Stimulated activated CD4-positive, alpha-beta T cell treated with anti-CD3 and anti-CD28 coated beads, Interleukin-15, amount 100 ng/mL, for 1 hour (primary cell): ENCODE measurements at places on chromosomes 5 and 9.

GRCh38 chr5:170238456-170239196 is 5.8 kb downstream of the C5orf58 start:
- DNase-seq = no peak

DNA sequence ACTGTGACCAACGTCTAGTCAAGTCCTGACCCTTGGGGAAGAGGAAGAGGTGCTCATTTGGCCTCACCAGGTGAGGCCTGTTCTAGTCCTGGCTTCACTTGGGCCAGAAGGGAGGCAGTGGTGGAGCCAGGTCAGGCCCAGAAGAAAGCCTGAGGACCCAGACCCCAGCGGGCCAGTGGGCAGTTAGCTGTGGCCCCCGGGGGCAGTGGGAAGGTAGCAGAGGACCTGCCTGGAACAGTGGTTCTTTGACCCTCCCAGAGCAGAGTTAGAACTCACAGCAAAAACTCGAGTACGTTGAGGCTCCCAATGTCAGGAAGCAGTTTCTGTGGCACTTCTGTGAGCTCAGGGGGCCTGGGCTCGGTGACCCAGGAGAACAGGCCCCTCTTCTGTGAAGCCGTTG is 66.0 kb upstream of the GARNL3 start:
- DNase-seq = no peak

- no peak for DNase-seq
Measured at GRCh38 chr9:30757723-30758122, 1626.7 kb upstream of the ACO1 start.

DNA sequence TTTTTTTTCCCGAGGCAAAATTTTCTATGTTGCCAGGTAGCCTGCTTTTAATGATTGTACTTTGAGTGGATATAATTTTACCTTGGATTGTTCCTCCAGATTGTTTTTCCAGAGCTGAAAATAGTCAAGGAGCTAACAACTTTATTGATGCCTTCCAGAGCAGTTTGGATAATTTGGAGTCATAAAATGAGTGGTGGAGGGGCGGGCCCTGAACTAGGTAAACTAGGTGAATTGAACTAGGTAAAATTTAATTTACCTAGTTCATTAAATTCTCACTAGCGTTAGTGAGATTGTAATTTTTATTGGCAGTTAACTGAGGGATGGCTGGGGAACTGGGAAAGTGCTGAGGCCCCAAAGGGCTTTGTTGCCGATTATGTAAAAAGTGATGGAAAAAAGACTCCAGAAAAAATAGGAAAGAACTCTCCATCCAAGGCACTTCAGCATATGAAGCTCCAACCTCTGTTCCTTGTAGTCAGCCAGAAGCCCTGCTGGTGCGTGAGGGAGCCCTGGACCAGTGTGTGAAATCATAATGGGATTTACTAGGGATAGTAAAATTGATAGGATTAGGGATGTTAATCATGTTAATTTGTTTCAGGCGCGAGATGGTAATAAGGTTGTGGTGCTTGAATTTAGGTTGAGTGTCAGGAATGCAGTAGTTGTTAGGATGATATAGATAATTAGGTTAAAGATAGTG is 1.7 kb downstream of the DNAJC25 start:
- no peak for DNase-seq

- DNase-seq = no peak
Measured at GRCh38 chr5:169910393-169910792, 69.9 kb downstream of the INSYN2B start.

- no peak for DNase-seq
Measured at GRCh38 chr9:8693464-8693863, 893.9 kb upstream of the DMAC1 start.

DNA sequence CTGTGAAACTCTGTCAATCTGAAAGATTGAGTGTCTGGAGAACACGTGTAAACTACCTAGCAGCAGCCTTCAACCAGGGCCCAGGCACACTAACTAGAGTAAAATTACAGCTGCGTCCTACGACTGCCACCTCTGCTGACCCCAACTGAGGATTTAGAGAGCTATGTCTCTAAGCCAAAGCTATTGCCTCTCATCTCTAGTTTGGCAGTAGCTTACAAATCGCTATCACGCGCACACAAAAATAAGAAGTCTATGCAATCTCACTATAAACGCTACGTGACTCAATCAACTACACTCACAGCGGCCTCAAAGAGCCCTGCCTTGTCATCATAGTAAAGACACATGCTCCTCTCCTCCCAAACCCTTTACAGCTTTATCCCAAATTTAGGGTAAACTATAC is 8.7 kb downstream of the PPP6C start:
- DNase-seq = no peak

DNA sequence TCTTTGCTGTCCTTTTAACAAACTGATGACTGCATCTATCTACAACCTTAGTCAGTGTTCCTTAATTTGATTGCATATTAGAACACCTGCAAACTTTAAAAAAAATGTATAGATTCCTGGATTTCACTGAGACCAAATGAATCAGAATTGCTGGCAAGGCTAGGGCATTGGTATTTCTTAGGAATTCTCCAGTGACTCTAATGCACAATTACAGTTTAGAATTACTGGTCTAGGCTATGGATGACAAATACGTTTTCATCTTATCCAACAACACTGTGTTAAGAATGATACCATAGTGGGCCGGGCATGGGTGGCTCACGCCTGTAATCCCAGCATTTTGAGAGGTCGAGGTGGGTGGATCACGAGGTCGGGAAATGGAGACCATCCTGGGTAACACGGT is 545.9 kb upstream of the RIOK2 start:
- no peak for DNase-seq

DNA sequence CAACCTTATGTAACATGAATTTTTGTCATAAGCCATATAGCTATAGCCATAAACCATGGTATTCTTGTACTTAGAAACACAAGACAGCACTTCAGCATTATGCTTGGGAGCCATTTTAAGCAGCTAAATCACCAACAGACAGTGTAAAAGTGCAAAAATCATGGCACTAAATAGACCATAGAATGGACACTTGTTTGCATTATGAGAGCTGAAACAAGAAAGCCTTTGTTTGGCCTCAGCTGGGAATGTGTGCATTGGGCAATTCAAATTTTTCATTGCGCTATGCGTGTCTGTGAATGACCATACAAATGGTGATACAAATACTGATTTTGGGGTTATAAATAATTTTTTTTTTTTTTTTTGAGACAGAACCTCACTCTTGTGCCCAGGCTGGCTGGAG is 23.7 kb downstream of the KDM4C start:
- no peak for DNase-seq

DNA sequence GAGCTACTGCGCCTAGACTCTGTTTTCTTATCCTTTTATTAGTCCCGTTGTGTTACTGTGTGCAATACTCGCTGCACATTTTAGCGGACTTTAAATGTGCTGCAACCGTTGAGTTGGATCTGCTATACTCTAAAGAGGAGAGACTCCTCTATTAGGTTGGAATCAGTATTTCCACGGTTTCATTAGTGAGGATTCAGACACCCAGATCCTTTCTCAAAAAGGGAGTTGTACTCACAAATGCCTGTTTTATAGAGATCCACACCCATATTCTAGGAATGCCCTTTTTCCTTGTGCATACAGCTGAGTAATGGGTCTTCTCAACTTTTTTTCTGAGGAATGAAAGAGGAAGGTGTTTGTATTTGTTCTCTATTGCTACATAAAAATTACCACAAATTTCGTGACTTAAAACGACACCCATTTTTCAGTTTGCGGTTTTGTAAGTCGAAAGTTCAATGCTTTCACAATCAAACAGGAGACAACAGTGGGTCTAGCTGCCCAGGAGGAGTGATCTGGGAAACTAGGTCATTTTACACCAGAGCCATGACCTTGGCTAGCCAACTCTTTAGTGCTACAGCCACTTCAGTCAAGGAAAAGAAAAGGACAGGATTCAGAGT is 52.8 kb upstream of the SLC44A1 start:
- DNase-seq = no peak

DNA sequence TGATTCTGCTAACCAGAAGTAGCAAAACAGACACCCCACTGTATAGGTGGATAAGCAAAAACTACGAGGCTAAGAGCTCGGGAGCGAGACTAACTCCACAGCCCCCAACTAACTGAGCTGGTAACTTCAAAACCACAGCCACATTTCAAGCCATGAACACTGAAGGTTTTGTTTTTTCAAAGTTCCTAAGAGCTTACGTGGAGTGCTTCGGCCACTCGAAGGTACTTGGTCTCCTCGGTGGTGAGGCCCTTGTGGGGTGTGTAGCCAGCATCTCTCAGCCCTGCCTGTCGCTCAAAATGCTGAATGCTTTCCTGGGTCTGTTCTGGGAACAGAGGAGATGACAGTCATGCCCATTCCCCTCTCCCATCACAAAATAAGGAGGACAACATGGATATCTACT is 11.1 kb downstream of the KIAA1191 start:
- DNase-seq = no peak

DNA sequence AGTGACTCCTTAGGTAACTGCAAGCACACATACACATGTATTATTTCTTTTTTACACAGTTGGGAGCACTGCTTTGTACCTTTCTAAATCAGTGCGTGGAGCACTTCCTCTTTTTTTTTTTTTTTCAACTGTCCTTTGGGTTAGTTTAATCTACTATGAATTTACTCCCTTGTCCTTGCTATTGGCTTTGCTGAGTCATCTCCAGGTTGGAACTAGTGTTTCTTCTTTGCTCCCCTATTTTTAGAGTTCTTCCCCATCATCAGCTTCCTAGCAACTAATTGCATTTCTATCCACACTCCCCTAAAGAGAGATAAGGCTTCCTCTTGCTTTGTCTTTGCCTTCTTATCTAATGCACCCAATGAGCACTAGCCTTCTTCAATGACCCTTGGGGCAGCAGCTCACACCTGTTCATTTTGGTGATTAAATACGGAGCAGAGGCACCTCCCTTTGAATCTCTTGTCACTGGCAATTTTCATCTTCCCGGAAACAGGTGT is 24.3 kb downstream of the S100Z start:
- no peak for DNase-seq

GRCh38 chr5:84450617-84451414 is 66.1 kb upstream of the EDIL3 start:
- no peak for DNase-seq

GRCh38 chr5:168307925-168308584 is 16.6 kb downstream of the WWC1 start:
- DNase-seq = no peak

GRCh38 chr9:32627394-32627954 is 8.0 kb downstream of the TAF1L start:
- no peak for DNase-seq

DNA sequence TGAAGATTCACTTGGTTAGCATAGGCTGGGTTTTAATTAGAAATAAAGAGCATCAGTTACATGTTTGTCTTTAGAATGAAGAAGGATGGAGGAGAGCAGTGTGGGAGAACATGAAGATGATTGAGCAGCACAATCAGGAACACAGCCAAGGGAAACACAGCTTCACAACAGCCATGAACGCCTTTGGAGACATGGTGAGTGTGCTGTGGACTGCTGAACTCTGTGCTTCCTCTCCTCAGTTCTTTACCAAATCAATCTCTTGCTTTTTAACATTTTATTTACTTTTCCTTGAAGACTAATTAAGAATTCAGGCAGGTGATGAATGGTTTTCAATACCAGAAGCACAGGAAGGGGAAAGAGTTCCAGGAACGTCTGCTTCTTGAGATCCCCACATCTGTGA is 38.2 kb upstream of the SPATA31E1 start:
- no peak for DNase-seq

DNA sequence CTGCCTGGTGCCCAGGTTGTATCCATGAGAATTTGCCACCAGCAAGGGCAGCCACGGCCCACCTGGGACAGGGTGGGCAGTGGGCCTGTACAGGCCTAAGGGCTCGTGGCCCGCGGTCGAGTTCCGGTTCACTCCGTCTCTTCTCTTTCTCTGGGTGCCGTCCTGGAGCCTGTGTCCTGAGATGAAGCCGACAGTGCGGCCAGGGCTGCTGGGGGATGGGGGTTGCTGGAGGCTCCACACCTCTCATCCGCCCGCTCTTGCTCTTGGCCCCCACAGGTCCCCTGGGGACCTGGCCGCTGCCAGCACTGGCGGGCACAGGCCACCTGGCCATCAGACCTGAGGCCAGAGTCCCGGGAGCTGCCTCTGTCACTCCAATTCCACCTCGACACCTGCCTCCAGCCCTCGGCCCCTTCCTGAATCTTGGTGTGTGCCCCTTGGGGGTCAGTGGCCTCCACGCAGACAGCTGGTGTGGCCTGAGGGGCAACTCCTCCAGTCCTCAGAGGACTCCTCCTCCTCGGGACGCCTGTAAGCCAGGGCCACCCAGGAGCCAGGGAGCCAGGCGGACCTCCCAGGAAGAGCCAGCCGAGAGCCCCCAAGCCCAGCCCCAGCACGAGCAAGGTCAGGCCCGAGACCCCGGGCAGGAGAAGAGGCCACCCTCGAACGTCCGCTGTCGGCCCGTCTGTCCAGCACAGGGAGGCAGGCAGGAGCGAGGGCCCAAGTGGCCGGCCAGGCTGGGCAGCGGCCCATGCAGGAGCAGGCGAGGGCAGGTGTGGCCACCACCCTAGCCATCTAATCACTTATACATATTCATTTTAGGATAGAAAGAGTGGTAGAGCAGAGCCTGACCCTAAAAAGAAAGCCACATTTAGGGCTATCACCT is 5.2 kb downstream of the LRRC26 start:
- no peak for DNase-seq

GRCh38 chr9:132610661-132611060 is 28.3 kb downstream of the BARHL1 start:
- no peak for DNase-seq

DNA sequence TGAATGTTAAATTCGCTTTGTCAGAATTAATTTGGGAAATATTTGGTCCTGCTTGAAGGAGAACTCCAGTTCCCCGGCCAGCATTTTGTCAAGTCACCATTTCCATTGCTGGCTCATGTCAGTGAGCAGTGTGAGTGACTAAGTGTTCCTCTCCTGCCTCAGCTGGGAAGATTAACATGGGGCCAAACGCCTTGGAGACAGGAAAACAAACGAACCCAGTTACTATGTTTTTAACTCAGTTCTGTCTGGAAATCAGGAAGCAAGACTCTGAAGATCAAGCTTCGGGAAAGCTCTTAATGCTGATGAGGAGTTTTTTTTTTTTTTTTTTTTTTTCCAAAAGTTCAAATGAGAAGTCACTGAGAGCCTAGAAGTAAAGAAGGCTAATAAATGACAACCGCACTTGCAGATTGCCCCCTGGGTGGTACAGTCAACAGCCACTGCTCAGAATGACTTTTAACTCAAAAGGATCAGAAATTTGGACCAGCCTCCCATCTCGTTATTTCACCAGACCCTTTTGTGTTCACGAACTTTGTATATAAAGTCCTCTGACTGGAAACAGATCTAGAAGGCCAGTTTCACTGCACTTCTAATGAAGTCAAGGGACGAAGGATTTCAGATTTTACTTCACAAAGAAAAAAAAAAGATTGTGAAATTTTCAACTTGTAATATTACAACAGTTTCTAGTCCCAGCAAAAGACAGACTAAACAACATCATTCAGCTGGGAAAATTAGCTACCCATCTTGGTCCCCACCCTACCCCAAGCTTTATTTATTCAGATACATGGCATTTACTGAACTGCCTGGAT is 121.3 kb downstream of the LHFPL2 start:
- no peak for DNase-seq
